ENCODE measurements at places on chromosomes 11 and 22.

DNA sequence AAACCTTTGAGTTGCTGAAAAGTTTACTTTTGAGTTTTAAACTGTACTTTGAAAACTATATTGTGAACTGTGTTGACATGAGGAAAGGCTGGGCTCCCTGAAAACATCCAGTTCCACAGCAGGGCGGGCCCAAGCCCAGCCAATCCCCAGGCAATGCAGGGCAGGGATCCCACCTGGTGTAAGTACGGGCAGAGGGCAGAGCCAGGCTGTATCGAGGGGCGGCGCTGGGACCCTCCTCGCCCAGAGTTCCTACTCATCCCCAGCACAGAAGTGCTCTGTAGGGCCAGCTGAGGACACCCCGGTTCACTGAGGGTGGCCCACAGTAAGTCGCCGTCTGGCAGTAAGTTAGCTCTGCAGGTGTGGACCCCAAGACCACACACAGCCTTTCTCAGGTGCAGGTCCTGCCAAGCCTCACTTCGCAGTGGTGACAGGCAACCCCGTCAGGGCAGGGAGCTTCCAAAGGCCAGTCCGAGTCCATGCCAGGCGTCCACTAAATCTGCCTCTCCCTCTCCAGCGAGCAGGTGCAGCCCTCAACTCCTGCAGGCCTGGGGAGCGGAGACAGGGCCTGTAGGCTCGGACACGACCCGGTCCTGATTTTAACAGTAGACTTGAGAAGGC, 6.3 kb downstream of the RASSF7 start:
- no peak for DNase-seq

DNA sequence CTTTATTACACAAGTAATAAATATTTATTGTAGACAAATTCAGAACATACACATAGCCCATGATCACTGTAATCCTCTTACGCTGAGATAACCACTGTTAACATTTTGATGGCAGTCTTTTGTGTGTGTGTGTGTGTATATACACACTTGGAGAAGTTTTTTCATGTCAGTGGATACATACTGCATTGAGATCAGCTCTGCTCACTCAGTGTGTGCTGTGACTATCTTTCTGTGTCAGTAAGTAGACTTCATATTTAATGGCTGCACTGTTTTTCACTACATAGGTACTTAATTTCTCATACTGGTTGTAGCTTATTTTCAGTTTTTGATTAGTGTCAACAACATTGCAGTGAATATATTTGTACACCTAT, 82.9 kb downstream of the FAM83F start:
- no peak for DNase-seq

DNA sequence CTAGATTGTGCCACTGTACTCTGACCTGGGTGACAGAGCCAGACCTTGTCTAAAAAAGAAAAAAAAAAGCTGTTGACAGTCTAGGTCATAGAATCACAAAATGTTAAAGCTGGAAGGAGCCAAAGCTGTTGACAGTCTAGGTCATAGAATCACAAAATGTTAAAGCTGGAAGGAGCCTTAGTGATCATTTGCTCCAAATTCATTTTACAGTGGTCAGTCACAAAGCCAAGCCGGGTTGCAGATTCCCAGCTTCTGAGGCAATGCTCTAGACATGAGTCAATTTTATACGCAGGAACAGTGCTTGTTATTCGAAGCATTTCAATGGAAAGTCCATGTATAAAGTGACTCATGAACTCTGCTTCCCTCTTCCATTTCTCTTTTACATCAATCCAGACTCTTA, 47.4 kb downstream of the SYT13 start:
- no peak for DNase-seq

DNA sequence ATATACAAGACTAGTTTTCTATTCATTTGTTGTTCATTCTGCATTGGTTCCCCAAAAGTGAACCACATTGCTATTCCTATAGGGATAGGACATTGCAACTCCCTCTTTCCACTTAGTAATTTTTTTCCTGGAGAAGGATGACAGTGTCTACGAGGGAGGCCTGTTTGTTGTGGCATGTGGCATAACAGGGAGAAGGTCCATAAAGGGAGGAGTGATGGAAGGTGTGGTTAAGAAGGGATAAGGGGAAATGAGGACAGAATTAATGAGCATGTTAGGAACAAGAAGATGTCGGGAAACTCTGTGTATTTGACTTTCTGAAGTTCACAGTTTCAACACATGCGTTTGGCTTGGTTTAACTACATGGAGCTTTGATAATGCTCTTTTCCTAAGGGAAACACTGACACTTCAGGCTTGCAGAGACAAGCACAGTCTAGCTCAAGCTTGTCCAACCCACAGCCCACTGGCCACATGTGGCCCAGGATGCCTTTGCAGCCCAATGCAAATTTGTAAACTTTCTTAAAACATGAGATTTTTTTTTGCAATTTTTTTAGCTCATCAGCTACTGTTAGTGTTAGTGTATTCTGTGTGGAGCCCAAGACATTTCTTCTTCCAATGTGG, 149.7 kb downstream of the TRPC6 start:
- DNase-seq: no peak

DNA sequence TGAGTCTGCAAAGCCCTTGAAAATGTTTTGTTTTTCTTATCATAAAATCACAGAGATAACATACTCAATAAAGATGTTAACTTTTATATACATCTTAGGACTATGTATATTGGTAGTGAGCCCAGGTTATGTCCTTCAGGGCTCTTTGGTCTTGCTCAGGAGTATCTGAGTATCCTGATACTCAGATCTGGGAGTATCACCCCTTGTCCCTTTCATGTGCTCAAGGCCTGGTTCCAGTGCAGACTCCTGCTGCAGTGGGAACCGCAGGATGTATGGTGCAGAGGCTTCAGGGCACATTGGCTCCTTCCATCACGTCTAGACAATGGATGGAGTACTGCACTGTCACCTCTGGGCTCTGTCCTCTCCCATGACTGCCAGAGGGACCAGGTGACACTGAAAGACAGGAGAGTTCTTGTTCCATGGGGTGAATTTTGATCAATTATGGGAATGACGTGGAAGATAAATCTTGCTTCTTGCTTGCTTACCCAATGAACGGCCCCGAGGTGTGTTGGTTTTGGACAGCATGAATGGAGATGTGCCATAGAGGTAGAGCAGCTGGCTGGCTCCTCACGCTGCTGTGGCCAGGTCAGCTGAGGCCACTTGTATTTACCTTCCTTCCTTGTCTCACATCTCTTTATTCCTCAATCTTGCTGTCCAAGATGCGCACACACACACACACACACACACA, 215.5 kb downstream of the ARHGAP42 start:
- no peak for DNase-seq

GRCh38 chr11:134763030-134763388, 351.0 kb upstream of the B3GAT1 start:
- DNase-seq: no peak

DNA sequence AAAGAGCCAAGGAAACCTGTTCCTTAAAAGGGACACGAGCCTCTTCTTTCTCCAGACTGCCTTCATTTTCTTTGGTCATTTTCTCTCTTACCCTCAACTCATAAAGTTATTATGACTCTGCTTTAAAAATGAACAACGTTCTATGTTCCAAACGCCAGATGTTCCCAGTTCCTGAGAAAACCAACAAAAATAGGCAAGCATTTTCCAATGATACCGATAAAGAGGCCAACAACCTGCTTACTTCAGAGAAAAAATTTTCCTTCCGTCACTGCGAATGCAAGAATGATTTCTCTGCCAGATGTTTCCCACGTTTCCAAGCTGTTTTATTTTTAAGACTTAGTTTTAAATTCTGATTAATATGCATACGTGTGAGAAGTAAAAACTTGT, 315 bp upstream of the TRPC6 start:
- no peak for DNase-seq

- no peak for DNase-seq
Observed at GRCh38 chr11:12133547-12134235, 23.3 kb downstream of the MICAL2 start.

GRCh38 chr22:42933485-42934091, 76.5 kb upstream of the ARFGAP3 start:
- DNase-seq: no peak

GRCh38 chr11:46489656-46490560, 98.3 kb upstream of the CHRM4 start:
- DNase-seq: peak; percentile 45

- no peak for DNase-seq
Observed at GRCh38 chr11:60910711-60911380, 3.1 kb upstream of the TMEM109 start.

- no peak for DNase-seq
Observed at GRCh38 chr22:44426981-44427380, 71.1 kb downstream of the RTL6 start.

All from CD4-positive, alpha-beta T cell treated with Interleukin-1 beta for 1 hour (primary cell).